ENCODE measurements at places on chromosomes 16 and 17. TPM values are rescaled to one million over a fixed set of nuclear protein-coding genes. Genes with fewer than 3 reads are reported as not detected.

GRCh38 chr17:46003907-46004748 lies 5.1 kb downstream of the STH start:
- H3K4me3 ChIP-seq, result no peak overlapping the region
- H3K36me3 ChIP-seq, result no peaks in the 10 kb centered on the region
- DNase-seq, result peak; percentile 93
- H3K27me3 ChIP-seq, result no peaks in the 10 kb centered on the region
- H3K27ac ChIP-seq, result peak overlapping the region; percentile 80

DNA sequence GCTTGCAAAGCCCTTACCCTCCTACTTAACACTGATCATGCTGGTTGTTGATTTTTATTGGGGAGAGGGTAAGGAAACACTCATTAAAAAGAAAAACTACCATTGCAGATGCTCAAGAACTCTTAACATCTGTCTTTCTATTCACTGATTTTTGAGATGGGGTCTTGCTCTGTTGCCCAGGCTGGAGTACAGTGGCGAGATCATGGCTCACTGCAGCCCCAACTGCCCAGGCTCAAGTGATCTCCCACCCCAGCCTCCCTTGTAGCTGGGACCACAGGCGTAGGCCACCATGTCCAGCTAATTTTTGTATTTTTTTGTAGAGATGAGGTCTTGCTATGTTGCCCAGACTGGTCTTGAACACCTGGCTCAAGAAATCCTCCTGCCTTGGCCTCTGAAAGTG lies 14.5 kb downstream of the EMC8 start:
- no peak overlapping the region for H3K4me3 ChIP-seq
- peaks cover 21% of the 10 kb centered on the region for H3K36me3 ChIP-seq
- no peak overlapping the region for H3K27ac ChIP-seq
- no peaks in the 10 kb centered on the region for H3K4me1 ChIP-seq
- no peak for DNase-seq

- H3K27ac ChIP-seq, result no peak overlapping the region
- no peaks in the 10 kb centered on the region for H3K27me3 ChIP-seq
- no peak for DNase-seq
- H3K36me3 ChIP-seq, result no peaks in the 10 kb centered on the region
- H3K4me1 ChIP-seq, result no peaks in the 10 kb centered on the region
These were observed 323.8 kb upstream of the TNRC6C start for GRCh38 chr17:77634710-77635109.

- H3K4me3 ChIP-seq, result no peak overlapping the region
- H3K36me3 ChIP-seq, result no peaks in the 10 kb centered on the region
- no peaks in the 10 kb centered on the region for H3K4me1 ChIP-seq
- H3K27me3 ChIP-seq, result no peaks in the 10 kb centered on the region
- DNase-seq, result peak; percentile 99
These were observed 117.8 kb upstream of the CDC42EP4 start for GRCh38 chr17:73429440-73430164.

DNA sequence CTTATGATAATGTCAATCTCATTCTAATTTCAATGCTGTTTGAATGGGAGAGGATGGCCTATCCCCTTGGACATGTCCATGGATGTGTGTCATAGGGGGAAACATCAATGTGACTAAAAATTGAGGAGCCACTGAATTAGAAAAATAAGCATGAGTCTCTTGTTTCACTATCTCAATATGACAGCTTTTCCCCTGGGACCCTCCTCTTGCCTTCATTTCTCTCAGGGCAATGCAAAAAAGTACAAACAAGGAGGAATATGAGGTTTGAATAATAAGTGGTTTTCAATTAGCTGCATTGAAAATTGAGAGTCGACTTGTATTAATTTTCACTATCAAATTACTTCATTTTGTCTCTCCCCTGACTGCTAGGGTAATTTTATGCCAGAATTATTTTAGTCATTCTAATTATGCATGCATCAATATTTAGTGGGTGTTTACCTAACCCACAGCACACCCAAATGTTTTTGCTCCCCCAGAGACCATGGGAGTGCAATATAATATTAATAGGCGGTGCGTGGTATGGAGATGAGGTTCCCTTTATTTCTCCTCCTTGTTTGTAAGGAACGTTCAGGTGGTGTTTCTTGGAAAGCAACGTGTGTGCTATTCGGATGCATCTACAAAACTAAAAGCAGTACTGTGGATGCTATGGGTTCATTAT lies 6.8 kb upstream of the SDR42E1 start:
- DNase-seq, result no peak
- no peaks in the 10 kb centered on the region for H3K27me3 ChIP-seq
- H3K4me3 ChIP-seq, result no peak overlapping the region
- no peaks in the 10 kb centered on the region for H3K36me3 ChIP-seq

DNA sequence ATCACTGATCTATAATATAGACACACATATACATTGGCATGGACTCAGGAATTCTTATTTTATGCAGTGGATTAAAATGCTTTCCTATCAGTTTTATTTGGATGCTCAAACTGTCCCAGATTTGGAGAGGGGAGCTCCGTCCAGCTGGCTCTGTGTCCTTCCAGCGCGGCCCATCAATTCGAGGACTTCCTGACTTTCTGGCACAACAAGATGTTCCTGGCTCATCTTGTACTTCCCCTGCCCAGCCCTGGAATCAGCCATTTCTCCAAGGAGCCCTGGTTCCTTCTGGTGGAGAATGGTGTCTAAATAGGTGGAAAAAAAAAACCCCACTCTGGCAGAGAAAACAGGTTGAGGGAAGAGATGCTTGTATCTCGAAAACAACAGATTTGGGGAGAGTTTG lies 94.5 kb downstream of the CRISPLD2 start:
- H3K36me3 ChIP-seq, result no peaks in the 10 kb centered on the region
- no peak for DNase-seq
- H3K27ac ChIP-seq, result no peak overlapping the region

DNA sequence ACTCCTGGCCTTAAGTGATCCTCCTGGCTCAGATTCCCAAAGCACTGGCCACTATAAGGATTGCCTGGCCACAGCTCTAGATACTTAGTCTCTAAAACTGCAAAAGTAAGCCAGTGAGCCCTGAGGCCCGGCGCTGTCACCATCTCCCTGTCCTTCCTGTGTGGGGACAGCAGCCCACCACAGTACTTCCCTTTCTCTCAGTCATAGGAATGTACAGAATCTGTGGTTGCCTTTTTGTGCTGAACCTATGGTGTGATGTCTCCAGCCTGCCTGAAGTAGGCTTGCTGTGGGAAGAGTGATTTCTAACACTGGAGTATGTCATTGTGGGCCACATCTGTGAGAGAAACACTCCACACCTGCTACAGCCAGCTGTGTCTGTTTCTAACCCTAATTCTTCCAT lies 24.7 kb downstream of the NTAN1 start:
- H3K27me3 ChIP-seq, result no peaks in the 10 kb centered on the region
- DNase-seq, result no peak
- H3K36me3 ChIP-seq, result peaks cover 70% of the 10 kb centered on the region
- no peak overlapping the region for H3K4me3 ChIP-seq
- H3K27ac ChIP-seq, result no peak overlapping the region
- no peaks in the 10 kb centered on the region for H3K4me1 ChIP-seq

DNA sequence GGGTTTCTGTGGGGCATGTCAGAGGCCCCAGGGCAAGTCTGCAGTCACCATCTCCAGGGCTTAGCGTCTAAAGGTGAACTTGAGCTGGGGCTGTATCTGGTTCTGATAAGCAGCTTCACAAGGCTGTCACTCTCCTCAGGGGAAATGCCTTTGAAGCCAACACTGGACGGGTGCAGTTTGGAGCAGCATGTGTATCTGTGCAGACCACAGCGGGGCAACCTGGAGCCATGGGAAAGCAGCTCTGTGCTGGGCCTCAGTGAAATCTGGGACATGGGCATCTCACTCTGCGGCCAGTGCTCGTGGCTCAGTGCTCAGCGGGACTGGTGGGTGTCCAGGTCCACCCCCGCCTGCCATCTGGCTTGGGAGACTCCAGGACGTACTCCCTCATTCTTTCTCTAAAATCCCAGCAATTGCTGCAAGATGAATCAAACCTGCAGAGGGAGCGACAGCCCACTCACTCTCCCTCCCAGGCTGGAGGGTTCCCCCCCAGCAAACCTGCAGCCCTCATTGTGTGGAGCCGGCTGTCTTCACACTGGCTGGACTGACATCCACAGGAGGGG lies 63.5 kb downstream of the PRMT7 start:
- no peak for DNase-seq
- H3K4me1 ChIP-seq, result no peaks in the 10 kb centered on the region
- no peak overlapping the region for H3K4me3 ChIP-seq

GRCh38 chr17:8520981-8521380 lies 85.3 kb downstream of the NDEL1 start:
- H3K27ac ChIP-seq, result no peak overlapping the region
- DNase-seq, result no peak
- H3K36me3 ChIP-seq, result no peaks in the 10 kb centered on the region
- no peaks in the 10 kb centered on the region for H3K27me3 ChIP-seq
- no peak overlapping the region for H3K4me3 ChIP-seq

- no peaks in the 10 kb centered on the region for H3K4me1 ChIP-seq
- H3K27me3 ChIP-seq, result no peaks in the 10 kb centered on the region
- DNase-seq, result no peak
- H3K27ac ChIP-seq, result no peak overlapping the region
- peaks cover 4% of the 10 kb centered on the region for H3K36me3 ChIP-seq
These were observed 4.0 kb upstream of the RAB11FIP4 start for GRCh38 chr17:31387438-31387837.

GRCh38 chr16:29321585-29321984 lies 84.9 kb downstream of the NPIPB11 start:
- H3K4me3 ChIP-seq, result no peak overlapping the region
- H3K36me3 ChIP-seq, result no peaks in the 10 kb centered on the region
- H3K27ac ChIP-seq, result no peak overlapping the region
- no peak for DNase-seq

- H3K4me1 ChIP-seq, result peaks cover 3% of the 10 kb centered on the region
- H3K4me3 ChIP-seq, result no peak overlapping the region
- DNase-seq, result no peak
- no peaks in the 10 kb centered on the region for H3K36me3 ChIP-seq
- H3K27ac ChIP-seq, result no peak overlapping the region
These were observed 91.9 kb upstream of the CBX4 start for GRCh38 chr17:79930877-79931816.

DNA sequence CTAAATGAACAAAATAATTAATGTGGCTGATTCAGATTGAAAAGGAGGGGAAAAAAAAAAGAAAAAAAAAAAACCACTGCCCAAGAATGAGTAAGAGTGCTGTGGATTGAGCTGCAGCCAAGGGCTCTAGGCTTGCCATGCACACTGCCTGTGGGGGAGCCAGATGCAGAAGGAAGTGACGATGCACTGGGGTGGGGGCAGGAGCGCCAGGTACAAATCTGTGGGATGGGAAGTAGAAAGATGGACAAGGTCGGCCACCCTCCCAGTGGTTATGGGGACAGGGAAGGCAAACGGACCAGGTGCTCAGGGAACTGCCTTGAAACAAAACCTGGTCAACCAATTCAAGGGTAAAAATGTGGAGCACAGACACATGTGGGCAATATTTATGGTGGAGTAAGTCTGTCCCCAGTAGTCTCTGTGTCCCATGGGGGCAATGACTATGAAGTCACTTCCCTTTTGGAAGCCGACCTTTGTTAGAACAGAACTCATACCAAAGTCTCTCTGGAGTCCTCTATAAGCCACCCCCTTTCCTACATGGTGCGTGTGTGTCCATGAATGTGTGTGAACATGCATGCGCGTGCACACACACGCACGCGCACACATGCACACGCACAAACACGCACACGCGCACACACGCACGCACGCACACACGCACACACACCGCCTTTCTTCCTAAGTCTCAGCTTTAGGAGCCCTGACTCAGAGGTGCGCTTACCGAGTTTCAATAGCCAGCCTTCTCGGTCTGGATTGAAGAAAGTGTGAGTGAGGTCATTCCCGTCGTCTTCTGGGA lies 84.3 kb downstream of the CYTH1 start:
- no peak for DNase-seq
- H3K27me3 ChIP-seq, result no peaks in the 10 kb centered on the region
- H3K27ac ChIP-seq, result no peak overlapping the region

- H3K4me3 ChIP-seq, result no peak overlapping the region
- H3K4me1 ChIP-seq, result no peaks in the 10 kb centered on the region
- DNase-seq, result no peak
- no peaks in the 10 kb centered on the region for H3K36me3 ChIP-seq
- H3K27ac ChIP-seq, result no peak overlapping the region
- no peaks in the 10 kb centered on the region for H3K27me3 ChIP-seq
These were observed 64.7 kb downstream of the ELAC2 start for GRCh38 chr17:12953156-12953555.

GRCh38 chr17:44770166-44770925 lies 11.6 kb downstream of the ADAM11 start:
- H3K4me3 ChIP-seq, result no peak overlapping the region
- H3K4me1 ChIP-seq, result no peaks in the 10 kb centered on the region
- no peak overlapping the region for H3K27ac ChIP-seq
- no peaks in the 10 kb centered on the region for H3K27me3 ChIP-seq
- no peaks in the 10 kb centered on the region for H3K36me3 ChIP-seq

- no peak overlapping the region for H3K4me3 ChIP-seq
- DNase-seq, result no peak
- H3K4me1 ChIP-seq, result no peaks in the 10 kb centered on the region
- no peaks in the 10 kb centered on the region for H3K27me3 ChIP-seq
- H3K27ac ChIP-seq, result no peak overlapping the region
- no peaks in the 10 kb centered on the region for H3K36me3 ChIP-seq
These were observed 17.0 kb downstream of the RDM1 start for GRCh38 chr17:35913609-35914008.

DNA sequence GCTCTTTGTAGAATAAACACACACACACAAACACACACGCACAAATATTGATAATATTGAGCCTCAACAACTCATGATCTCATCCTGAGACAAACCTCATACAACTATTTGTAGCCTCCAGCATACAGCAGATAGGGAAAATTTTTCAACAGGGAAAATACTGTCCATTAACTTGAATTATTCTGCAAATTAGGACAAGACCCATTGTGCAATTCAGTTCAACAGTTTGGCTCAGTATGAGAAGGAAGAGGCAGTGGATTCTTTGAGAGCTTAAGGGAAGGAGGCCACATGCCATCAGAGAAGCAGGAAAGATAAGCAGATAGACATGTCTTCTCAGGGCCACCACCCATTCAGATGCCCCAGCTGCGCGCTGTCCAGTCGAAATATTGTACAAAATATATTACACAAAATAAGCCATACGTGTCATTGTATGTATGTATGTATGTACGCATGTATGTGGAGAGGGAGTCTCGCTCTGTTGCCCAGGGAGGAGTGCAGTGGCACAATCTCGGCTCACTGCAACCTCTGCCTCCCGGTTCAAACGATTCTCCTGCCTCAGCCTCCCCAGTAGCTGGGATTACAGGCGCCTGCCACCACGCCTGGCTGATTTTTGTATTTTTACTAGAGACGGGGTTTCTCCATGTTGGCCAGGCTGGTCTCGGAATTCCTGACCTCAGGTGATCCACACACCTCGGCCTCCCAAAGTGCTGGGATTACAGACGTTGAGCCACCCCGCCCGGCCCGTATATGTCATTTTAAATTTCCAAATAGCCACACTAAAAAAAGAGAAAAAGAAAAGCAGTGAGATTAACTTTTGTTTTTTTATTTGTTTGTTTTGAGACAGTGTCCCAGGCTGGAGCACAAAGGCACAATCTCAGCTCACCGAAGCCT lies 1.8 kb downstream of the ZC3H7A start:
- no peak overlapping the region for H3K4me3 ChIP-seq
- peaks cover 59% of the 10 kb centered on the region for H3K4me1 ChIP-seq
- H3K27ac ChIP-seq, result peak overlapping the region; percentile 83
- H3K36me3 ChIP-seq, result no peaks in the 10 kb centered on the region

TOM1L1 gene
- 39.0 TPM for total RNA-seq

VMO1 gene
- 1.7 TPM for total RNA-seq

NUPR1 gene
- total RNA-seq, result 139 TPM

CPHXL2 gene
- total RNA-seq, result not detected

NR1D1 gene
- 11.6 TPM for total RNA-seq

TBX4 gene
- total RNA-seq, result not detected

TMC8 gene
- 3.0 TPM for total RNA-seq

NOD2 gene
- 0.35 TPM for total RNA-seq

GTF3C1 gene
- total RNA-seq, result 44.4 TPM

LCAT gene
- total RNA-seq, result 4.2 TPM

SSH2 gene
- 10.1 TPM for total RNA-seq

GDPD1 gene
- 0.91 TPM for total RNA-seq
